ENCODE measurements at places on chromosomes 5 and 9. TPM values are rescaled to one million over a fixed set of nuclear protein-coding genes. Genes with fewer than 3 reads are reported as not detected.

DNA sequence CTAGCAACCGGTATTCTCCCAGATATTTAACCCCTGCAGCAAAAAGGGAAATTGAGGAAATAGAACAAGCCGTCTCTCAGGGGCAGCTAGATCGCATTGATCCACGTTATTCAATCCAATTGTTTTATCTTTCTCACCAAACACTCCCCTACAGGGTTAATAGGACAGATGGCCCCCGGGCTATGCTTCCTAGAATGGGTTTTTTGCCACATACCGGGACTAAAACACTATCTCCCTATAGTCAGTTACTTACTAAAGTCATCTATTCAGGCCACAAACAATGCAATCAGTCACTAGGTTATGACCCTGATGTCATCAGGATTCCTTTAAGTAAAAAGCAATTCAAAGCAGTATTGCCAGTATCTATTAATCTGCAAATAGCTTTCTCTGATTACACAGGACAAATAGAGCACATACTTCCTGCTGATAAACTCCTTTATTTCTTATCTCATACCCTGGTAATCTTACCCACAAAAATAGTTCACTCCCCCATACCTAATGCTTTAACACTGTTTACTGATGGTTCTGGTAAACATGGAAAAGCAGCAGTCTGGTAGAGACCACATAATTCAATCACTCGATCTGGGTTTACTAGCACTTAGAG is 159.0 kb downstream of the CPLANE1 start:
- DNase-seq = no peak

The EHMT1 gene
- 97.1 TPM for total RNA-seq

The FSTL4 gene
- total RNA-seq = 2.4 TPM

- DNase-seq = no peak
Observed at GRCh38 chr5:80092486-80093107, 57.4 kb downstream of the THBS4 start.

GRCh38 chr5:93601071-93601801 is 18.2 kb downstream of the NR2F1 start:
- peak; percentile 71 for DNase-seq

The NOXA1 gene
- total RNA-seq = 0.78 TPM

All from H7 (cell line).